ENCODE measurements at places on chromosomes 2 and 18.

GRCh38 chr18:73896685-73897084 lies 250.9 kb downstream of the FBXO15 start:
- no peak for DNase-seq

- no peak for DNase-seq
Measured at GRCh38 chr2:65358678-65359400, 73.6 kb downstream of the SPRED2 start.

DNA sequence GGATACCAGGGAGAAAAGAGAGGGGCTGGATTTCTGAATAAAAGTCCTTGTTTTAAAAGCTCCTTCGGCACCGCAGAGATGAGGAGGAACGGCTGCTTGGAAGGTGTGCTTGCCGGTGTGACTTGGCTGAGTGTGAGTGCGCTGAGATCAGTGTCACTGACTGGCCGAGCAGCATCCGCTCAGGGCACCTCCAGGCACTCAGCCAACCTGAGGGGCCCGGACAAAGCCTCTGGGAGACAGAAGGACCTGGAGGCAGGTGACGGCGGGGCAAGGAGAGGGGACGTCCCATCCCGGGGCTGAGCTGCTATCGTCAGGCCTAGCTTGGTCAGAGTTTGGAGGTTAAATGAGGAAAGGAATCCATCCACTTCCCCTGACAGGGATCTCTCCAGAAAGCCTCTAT lies 16.8 kb upstream of the ALLC start:
- DNase-seq, result peak; percentile 51

- DNase-seq, result no peak
Measured at GRCh38 chr2:173658946-173659371, 304.3 kb downstream of the CDCA7 start.

GRCh38 chr2:2368476-2368875 lies 37.4 kb upstream of the MYT1L start:
- no peak for DNase-seq

DNA sequence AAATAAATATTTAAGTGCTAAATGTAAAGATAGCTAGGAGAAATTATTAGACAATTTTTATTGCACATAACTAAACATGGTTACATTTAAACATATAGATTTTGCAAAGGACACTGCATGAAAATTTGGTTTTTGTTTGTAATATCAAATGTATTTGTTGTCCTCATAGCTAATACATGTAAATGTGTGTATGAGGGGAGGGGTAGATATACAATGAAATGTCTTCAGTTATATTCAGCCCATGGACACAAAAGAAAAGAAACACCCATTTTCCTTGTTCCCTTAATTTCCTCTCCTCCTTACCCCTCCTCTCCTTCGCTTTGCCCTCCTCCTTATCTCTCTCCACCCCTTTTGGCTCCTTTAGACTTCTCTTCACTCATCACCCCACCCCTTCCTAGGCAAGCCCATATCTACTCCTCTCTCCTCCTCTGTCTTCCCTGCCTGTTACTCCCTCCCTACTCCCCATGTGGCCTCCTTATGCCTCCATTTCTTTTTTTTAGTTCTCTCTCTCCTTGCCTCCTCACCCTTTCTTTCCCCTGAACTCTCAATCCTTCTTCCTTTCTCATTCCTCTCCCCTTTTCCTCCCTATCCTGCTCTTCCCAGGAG lies 1.4 kb downstream of the COL3A1 start:
- no peak for DNase-seq

- DNase-seq, result no peak
Measured at GRCh38 chr18:43620936-43621335, 343.6 kb upstream of the SYT4 start.
